ENCODE measurements at places on chromosomes 1 and 21.

DNA sequence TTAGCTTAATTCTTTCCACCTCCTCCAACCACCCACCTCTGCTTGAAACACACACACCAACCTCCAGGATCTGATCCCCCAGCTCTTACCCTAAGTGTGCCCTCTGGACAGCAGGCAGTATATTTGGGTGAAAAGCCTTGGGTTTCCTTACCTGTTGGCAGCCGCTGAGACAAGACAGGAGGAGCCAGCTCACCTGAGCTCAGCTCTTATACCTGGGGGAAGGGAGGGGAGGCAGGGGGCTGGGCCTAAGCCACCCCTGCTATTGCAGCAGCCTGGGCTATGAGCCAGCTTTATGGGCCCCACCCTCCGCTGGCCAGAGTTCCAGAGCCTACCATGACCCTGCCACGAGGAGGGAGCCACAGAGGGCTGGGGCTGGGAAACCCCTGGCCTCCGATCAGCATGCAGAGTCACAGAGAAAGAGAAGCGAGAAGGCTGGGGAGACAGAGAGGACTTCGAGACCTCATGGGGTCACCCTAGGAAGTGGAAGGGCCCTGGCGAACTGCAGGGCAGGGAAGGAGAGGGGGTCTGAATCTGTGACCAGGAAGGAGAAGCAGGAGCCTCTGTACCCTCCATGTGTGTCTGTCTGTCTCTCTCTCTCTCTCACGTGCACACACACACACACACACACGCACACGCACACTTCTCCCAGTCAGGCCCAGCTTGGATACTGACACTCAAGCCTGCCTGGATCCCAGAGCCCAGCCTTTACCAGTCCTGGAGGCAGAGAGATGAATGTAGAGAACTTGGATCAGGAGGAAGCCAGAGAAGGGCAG lies at the start of gene S100A14:
TSS of gene S100A14 (minus strand) at position 182 of the 773 bp plus-strand sequence. CDS start 467 bp downstream, outside the sequence.
- no peak for DNase-seq

GRCh38 chr1:228841632-228842031 lies 106.4 kb downstream of the RHOU start:
- DNase-seq: no peak

GRCh38 chr21:35138665-35139381 lies 89.7 kb upstream of the RUNX1 start:
- peak; percentile 53 for DNase-seq

GRCh38 chr1:64570267-64570855 lies 100.4 kb downstream of the CACHD1 start:
- no peak for DNase-seq

- no peak for DNase-seq
These were observed 93.8 kb downstream of the ZFYVE9 start for GRCh38 chr1:52235646-52236045.

- no peak for DNase-seq
These were observed 1.1 kb downstream of the ESPN start for GRCh38 chr1:6425658-6426057.

DNA sequence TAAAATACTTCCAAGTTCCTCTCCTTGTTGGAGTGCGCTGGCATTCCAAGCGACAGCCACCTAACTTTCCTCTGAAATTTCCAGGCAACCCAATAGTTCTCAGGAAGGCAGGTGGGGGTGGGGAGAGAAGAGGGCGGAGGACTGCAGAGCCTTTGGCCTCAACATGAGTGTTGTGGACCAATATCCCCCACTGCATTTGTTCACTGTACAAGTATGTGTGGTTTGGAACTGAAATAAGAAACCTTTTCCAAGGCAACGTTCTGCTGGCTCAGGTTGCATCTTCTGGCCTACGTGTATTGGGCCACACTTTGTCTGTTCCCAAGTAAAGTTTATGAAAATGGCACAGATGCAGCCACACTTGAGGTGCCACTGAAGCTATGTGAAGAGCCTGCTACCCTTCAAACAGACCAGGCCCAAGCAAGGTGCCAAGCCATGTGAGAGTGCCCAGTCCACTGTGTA lies 153.4 kb downstream of the DHRS3 start:
- peak; percentile 85 for DNase-seq

- DNase-seq: no peak
These were observed 13.3 kb upstream of the GNG12 start for GRCh38 chr1:67846538-67846937.

DNA sequence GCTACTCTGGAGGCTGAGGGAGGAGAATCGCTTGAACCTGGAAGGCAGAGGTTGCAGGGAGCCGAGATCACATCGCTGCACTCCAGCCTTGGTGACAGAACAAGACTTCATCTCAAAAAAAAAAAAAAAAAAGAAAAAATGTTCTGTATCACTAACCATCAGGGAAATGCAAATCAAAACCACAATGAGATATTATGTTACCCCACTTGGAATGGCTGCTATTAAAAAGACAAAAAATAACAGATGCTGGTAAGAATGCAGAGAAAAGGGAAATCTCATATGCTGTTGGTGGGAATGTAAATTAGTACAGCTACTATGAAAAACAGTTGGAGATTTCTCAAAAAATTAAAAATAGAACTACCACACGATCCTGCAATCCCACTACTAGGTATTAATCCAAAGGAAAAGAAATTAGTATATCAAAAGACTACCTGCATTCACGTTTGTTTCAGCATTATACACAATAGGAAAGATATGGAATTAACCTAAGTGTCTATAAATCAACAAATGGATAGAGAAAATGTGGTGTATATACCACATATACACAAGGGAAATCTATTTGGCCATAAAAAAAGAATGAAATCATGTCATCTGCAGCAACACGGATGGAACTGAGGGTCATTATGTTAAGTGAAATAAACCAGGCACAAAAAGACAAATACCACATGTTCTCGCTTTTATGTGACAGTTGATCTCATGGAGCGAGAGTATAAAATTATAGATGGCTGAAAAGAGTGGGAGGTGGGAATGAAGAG lies 62.6 kb downstream of the ABL2 start:
- DNase-seq: peak; percentile 69

DNA sequence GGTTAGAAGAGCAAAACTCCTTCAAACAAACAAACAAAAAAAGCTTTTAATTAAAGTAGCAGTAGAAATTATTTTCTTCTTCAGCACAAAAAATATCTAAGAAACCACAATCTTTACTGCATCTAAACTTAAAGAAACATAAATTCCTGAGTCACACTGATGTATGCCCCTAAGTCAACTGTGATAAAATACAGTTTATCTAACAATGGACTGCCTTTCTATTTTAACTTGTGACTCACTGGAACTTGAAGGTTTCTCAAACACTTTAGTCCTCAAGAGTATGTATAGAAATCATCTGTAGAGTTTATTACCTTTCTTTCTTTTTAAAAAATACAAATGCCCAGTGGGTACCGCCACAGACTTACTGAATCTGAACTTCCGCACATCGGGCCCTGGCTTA lies 86.2 kb downstream of the LBR start:
- DNase-seq: no peak

- DNase-seq: no peak
These were observed at the start of gene LRRC7 for GRCh38 chr1:69567652-69568420. Gene LRRC7 (plus strand): TSS chr1:69567922. CDS start chr1:69568640, 718 bp downstream.

DNA sequence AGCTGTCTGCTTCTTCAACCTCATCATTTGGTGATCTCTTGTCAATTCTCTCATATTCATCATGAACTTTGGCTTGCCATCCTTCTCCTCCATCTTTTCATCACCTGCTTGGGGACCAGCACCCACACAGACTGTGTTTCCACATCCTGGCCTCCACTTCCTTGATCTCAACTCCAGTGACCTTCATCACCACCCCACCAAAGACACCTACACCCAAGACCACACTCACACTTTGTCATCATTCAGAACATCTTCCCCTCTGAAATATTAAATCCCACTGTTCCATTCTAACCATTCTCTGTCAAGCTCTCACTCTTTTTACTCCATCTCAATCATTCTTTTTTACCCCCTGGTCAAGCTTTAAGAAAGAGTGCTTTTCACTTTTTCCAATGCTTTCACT lies 115.5 kb upstream of the VAV3 start:
- no peak for DNase-seq

DNA sequence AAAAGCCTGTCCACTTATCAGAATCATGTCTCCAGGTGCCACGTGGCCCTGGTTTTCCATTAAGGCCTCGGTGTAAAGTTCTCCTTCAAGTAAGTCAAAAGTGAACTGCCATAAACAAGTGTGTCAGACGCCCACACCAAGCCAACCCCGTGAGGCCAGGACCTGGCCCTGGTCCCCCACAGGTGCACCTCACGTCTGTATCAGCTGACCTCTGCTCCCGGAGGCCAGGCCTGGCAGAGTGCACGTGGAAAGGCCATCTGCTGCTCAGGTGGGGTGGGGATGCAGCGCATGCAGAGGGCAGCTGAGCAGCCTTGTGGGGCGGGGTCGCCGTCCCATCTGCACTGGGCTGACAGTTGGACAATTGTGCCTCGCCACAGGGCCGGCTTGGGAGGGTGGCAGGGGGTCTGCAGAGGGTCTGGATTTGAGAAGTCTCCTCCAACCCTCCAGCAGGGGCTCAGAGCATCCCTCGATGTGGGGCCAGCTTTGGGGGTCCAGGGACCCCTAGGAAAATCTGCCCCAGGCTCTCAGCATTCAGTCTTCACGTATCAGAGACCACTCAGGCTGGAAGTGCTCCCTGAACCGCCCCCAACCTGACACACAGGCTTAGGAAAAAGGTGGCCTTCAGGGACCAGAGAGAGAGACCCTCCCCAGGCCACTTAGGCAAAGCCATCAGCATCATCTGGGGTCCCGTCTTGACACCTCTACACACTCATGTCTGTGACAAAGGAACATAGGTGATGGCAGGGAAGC lies 3.0 kb downstream of the SLC19A1 start:
- DNase-seq: no peak

- DNase-seq: no peak
These were observed 1.9 kb downstream of the OLIG1 start for GRCh38 chr21:33071770-33072306.

DNA sequence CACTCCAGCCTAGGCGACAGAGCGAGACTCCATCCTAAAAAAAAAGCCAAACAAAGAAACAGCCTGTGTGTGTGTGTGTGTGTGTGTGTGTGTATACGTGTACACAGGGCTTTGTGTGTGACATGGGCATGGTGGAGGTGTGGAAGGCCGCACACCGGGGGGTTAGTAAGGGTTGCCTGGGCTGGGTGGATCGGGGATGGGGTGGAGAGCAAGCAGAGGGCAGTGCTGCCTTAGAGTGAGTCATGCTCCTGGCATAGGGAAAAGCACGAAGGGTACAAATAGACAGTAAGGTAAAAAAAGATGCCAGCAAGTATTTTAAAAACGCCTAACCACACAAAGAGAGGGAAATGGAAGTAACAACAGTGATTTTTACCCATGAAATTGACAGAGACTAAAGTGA lies 6.2 kb downstream of the PRMT2 start:
- no peak for DNase-seq

DNA sequence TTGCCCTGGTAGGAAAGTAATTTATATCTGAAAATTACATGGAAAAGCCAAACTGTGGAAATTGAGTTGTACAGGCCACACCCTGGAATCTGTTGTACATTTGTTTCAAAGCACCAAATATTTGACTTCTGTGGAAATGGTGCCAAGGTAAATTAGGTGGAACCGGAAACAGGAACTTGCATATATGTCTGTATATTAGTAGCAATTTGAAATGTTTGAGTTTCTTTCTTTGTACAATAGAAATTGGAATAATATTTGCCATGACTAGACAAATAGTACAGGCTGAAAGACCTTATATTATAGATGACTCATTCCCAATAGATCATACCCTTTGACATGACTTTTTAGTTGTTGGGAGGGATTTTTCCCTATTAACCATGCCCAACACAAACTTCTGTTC lies 10.5 kb upstream of the TAF1A start:
- DNase-seq: no peak

DNA sequence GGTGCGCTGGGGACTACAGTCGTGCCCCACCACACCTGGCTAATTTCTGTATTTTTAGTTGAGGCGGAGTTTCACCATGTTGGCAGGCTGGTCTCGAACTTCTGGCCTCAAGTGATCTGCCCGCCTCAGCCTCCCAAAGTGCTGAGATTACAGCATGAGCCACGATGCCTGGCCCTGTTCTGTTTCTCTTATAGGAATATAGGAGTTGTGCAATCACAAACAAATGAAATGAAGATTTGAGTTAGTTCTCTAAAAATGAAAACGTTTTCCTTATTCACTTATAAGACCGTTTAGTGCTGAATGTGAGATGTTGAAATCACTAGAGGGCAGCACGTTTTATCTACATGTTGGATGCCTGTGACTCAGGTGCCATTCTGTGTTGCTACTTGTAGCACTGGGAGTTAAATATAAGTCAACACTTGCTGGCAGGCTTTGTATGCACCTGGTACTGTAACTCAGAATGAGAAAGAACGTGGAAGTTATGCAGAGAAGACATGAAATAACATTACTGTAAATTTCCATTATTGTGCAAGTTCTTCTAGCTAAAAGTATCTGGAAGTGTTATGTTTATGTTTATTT lies 45.8 kb downstream of the MIGA1 start:
- DNase-seq: peak; percentile 22

DNA sequence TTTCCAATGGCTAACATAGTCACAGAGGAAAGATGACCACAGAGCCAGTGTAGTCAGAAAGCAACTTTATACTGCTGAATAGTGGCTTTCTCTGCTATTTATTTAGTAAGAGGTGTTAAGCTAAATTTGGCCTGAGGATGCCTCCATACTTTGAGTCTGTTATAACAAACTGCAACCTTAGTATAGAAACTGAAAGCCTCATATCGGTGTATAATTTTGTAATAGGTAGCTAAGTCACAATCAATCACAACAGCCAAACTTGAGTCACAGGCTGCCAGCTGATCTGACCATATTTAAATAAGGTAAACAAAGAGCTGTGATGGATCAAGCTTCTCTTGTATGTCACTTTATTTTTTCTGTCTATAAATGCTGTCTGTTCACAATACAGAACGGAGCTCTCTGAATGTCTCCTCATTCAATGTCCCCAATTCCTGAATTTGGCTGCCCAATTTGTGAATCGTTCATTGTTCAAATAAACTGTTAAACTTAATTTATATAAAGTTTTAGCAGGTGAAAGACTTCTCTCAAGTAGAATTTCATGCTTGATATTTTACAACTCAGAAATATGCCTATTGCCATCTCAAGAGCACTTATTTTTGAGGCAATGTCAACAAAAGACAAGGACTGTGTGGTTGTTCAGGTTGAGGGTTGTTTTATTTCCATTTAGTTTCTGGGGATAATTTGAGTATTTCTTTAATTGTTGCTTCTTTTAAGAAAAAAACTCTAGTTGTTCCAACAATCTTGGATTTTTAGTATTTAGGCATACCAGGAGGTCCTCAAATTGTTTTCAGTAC lies 339.7 kb upstream of the B3GALT2 start:
- no peak for DNase-seq

- no peak for DNase-seq
These were observed 249.8 kb upstream of the C1orf174 start for GRCh38 chr1:4149831-4150230.

- no peak for DNase-seq
These were observed 81.5 kb upstream of the MROH9 start for GRCh38 chr1:170853867-170854266.

GRCh38 chr1:61279570-61279969 lies 197.2 kb downstream of the NFIA start:
- DNase-seq: no peak

- no peak for DNase-seq
These were observed 81.3 kb upstream of the ARHGEF16 start for GRCh38 chr1:3373175-3373574.

- no peak for DNase-seq
These were observed 115.0 kb upstream of the GRIK3 start for GRCh38 chr1:37149296-37149695.
